ENCODE measurements at places on chromosomes 7 and 10.

DNA sequence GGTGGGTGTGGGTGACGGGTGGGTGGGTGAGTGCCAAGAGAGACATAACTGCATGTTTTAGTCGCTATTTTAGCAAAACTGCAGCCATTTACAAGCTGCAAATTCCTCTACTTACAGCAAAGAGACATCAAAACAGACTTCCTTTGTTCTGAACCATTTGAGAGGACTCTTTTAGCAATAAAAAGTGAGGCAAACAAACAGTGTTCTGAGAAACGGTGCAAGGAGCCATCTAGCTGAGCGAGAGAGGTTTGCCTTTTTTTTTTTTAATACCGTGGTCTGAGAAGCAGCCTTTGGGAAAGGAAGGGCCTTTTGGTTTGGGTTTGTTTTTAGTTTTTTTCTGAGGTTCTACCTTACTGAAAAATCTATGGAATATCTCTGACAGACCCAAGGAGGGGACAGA is 62.9 kb downstream of the SCRN1 start:
- H3K4me1 ChIP-seq: no peaks in the 10 kb centered on the region
- no peaks in the 10 kb centered on the region for H3K27me3 ChIP-seq
- DNase-seq: no peak
- H3K27ac ChIP-seq: no peak overlapping the region

DNA sequence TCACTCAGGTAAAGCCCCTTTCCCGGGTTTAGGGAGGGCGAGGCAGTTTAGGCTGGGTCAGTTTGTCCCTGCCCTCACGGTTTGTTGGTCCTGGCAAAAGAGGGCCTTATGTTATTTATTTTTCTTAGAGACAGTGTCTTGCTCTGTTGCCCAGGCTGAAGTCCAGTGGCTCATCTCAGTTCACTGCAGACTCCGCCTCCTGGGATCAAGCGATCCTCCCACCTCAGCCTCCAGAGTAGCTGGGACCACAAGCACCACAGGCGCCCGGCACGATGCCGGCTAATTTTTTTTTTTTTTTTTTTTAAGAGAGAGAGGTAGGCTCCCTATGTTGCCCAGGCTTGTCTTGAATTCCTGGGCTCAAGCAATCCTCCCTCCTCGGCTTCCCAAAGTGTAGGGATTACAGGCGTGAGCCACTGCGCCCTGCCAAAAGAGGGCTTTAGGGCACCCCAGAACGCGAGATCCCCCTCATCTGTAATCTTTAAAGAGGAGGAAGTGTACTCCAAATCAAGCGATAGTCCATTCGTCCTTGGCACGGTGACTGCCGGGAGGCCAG is 626 bp upstream of the BMS1 start:
- DNase-seq: no peak
- peaks cover 11% of the 10 kb centered on the region for H3K36me3 ChIP-seq
- peak overlapping the region; percentile 70 for H3K4me3 ChIP-seq
- no peaks in the 10 kb centered on the region for H3K4me1 ChIP-seq
- H3K27ac ChIP-seq: peak overlapping the region; percentile 91

GRCh38 chr7:105665684-105666083 is 84.4 kb upstream of the EFCAB10 start:
- H3K27me3 ChIP-seq: no peaks in the 10 kb centered on the region
- H3K27ac ChIP-seq: no peak overlapping the region
- H3K4me3 ChIP-seq: no peak overlapping the region
- peaks cover 10% of the 10 kb centered on the region for H3K36me3 ChIP-seq
- H3K4me1 ChIP-seq: no peaks in the 10 kb centered on the region

DNA sequence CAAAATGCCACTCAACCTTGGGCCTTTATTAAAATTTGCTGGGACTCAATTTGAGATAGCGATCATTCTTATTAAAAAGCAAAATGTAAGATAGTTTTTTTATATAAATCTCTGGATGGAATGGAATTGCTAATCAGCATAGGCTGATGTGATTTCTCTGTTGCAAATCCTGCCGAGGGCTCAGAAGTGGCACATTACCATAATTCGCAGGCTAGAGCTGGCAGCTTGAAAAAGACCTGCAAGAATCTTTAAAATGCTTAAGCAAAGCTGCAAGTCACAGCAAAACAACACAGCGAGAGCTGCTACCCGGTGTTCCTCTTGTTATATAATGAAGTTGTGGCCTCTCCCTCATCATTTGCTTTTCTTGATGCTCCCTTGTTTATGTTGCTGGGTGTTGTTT is 448.1 kb downstream of the GATA3 start:
- no peaks in the 10 kb centered on the region for H3K36me3 ChIP-seq
- no peak overlapping the region for H3K27ac ChIP-seq
- H3K4me3 ChIP-seq: no peak overlapping the region
- H3K27me3 ChIP-seq: no peaks in the 10 kb centered on the region
- no peaks in the 10 kb centered on the region for H3K4me1 ChIP-seq

DNA sequence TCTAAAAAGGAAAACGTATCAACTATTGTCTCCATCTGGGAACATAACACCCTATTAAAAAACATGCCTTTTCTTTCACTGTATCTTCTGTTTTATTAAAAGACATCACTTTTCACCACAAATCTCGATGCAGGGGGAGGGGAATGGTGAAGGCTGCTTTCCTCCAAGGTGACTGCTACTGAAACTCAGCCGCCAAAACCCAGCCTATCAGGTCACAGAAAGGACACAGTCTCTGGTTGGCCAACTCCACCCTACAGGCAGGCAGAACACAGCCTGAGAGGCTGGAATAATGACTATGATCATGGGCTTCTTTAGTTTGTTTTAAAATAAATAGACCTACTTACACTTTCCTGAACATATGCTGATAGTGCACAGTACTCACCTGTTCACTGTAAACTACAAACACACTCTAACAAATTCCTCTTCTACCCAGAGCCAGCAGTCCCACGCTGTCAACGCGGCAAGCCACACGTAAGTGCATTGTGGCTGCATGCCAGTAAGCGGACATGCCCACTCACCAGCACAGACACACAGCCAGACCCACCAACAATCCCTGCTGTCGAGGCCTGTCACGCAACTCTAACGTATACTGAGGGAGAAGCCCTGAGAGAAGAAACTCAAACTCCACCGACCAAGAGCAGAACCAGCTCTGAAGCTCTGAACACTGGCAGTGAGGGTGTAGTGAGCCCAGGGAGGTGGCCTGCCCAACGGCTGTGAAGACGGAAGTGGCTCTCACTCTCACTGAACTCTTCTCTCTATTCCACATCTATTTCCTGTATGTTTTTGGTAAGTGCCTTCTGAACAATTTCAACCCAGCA is 41.8 kb downstream of the NCAPG2 start:
- H3K4me3 ChIP-seq: no peak overlapping the region
- no peak overlapping the region for H3K27ac ChIP-seq
- H3K4me1 ChIP-seq: no peaks in the 10 kb centered on the region
- H3K36me3 ChIP-seq: peaks cover 11% of the 10 kb centered on the region

DNA sequence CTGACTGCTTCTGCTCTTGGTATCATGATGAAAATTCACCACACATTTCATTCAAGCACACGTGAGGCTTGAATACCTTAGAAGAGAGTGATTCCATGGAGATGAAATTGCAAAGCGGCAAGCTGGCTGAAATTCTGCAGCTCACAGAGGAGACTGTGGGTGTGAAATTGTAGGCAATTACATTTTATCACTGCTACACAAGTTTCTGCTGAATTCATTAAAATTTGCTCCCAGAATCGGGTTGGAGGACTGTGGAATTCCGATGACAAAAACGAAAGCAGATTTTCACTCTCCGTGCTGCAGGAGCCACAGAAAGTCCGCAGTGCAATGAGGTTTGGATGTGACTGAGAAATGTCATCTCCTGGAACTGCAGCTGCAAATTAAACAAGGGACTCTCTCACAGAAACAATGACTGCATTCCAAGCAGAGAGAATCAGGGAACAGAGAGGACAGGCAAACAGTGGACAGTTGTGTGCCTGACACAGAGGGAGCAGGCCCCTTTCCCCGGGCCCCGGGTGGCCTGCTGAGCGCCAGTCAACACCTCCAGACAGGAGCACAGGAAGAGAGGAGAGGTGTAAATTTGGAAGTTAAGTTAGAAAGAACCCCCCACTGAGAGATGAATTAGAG is 109.1 kb downstream of the C10orf90 start:
- no peaks in the 10 kb centered on the region for H3K36me3 ChIP-seq
- DNase-seq: no peak
- peaks cover 3% of the 10 kb centered on the region for H3K27me3 ChIP-seq

DNA sequence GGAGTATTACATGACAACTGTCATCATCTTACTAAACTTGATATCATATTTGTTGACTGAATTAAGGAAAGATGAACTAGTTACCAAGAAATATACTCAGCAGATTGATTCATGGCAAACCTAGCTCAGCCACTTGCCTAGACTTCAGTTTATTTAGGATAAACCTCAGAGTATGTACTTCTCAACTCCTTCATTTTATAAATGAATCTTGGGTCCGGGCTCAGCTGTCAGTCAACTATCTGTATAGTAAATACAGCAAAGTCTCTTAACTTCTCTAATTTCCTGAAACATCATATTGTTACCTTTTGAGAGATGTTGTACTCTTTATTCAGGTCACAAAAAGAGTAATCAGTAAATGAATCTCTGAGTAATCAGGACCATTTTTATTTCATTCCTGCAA is 211.0 kb upstream of the KLF14 start:
- H3K36me3 ChIP-seq: peaks cover 4% of the 10 kb centered on the region
- no peak overlapping the region for H3K4me3 ChIP-seq
- DNase-seq: no peak
- peaks cover 11% of the 10 kb centered on the region for H3K4me1 ChIP-seq

DNA sequence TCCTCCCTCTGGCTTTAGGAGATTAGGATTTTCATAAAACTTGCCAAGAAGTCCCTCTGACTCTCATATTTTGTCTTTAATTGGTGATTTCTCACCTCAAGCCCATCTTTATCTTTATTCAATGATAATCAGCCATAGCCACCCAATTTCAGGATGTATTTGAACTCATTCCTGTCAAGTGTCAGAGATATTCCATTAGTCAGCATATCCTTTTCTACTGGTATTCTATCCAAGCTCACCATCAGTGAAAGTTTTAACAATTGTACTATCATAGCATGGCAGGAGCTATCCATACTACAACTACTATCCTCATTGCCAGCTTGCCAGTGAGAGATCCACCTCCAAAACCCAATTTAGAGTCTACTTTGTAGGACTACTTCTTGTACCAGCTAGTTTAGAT is 114.6 kb downstream of the GNAI1 start:
- no peaks in the 10 kb centered on the region for H3K27me3 ChIP-seq
- H3K27ac ChIP-seq: no peak overlapping the region
- no peak for DNase-seq
- H3K36me3 ChIP-seq: no peaks in the 10 kb centered on the region
- H3K4me1 ChIP-seq: peaks cover 12% of the 10 kb centered on the region
- no peak overlapping the region for H3K4me3 ChIP-seq

DNA sequence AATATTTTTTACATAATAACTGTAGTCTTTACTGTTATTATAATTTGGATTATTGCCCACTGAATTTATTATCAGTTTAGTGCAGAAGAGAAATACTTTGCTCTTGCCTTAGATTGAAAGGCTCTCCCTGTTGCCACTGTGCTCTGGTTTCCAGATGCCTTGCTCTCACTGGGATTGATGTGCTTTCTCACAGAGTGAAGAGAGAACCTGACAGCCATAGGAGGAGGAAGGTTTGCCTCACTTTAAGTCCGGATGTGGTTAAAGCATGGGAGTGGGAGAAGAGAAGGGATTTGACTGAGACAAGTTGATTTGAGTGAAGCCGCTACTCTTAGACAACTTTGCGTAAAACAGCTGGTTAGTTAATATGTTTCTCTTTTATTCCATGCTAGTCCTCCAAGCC is 68.2 kb upstream of the RPA3 start:
- no peak for DNase-seq
- no peaks in the 10 kb centered on the region for H3K27me3 ChIP-seq
- no peaks in the 10 kb centered on the region for H3K36me3 ChIP-seq
- H3K27ac ChIP-seq: no peak overlapping the region

DNA sequence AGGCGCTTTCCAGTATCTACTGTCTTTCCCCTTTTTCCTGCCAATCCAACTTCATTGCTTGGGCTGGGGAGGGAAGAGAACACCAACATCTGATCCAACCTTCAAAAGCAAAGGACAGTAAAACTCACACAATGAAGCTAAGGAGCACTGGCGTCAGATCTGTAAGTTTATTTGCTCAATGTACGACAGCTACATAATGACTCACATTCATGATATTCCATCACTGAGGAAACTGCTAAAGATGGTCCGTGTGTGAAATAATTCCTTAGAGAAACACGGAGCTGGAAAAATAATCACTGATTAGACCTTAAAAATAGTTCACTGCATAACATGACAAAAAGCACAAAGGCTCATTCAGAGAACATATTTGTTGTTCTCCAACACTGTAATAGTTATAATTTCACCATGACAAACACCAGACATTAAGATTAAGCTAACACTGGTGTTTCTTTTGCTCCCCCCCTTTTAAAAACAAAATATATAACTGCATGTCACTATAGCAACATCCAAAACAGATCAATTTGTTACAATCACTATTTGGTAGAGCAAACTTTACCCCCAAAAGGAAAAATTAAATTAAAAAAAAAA is 24.3 kb downstream of the HSPB1 start:
- DNase-seq: peak; percentile 91
- H3K27me3 ChIP-seq: no peaks in the 10 kb centered on the region
- H3K36me3 ChIP-seq: peaks cover 43% of the 10 kb centered on the region
- H3K4me3 ChIP-seq: no peak overlapping the region
- peaks cover 8% of the 10 kb centered on the region for H3K4me1 ChIP-seq

DNA sequence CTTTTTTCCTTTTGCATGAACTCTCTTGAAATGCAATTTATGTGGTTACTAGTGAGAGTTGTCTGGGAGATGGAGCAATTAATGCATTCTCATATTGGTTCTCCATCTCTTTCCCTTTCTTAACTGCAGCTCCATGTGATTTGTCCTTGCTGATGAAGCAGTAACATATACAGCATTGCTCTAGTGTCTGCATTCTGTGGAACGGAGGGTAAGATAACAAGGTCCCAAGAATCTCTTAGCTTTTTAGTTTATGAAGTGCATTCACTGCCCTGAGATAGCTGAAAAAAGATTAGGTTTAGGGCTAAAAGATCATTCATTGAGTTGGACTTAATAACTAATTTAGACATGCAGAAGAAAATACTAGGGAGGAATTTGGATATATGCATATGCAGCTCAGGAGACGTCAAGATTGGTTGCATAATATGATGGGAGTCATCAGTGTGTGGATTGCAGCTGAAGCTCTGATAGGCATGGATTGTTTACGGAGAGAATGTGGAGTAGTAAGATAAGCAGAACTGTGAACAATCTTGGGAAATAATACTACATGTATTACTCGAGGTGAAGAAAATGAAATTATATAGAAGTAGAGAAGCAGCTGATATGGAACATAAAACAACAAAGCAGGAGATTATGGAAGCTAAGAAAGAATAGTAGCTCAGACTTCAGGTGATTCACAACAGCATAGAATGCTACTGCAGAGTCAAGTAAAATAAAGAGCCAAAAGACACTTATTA is 404.7 kb downstream of the ARL4A start:
- H3K4me1 ChIP-seq: peaks cover 2% of the 10 kb centered on the region
- DNase-seq: peak; percentile 87
- H3K36me3 ChIP-seq: no peaks in the 10 kb centered on the region
- no peaks in the 10 kb centered on the region for H3K27me3 ChIP-seq
